ENCODE measurements at places on chromosomes 12 and 14.

DNA sequence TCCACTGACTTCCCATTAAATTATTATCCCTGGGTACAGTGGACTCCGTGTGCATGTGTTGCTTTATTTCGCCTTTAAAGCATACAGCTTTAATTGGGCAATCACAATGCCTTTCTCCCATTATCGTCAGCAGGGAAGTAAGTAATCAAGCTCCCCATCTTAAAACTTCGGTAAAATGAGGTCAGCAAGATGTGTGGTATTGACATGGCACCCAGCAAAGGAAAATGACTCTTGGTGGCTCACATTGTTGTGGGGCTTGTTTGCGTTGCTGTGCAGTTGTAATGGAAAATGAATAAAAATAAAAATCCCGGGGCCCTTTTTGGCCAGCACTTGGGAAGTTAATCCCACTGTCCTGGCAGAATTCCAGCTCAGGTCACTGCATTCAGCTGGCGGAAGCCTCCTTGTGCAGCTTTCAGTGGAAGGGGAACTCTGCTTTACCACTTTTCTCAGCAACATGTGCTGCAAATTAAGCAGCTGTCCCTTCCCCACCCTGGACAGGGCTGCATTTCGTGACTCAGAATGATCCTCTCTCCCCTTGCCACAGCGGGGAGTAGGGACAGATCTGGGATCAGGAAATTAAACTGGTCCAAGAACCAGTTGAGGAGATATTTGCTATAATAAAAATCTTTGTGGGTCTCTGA lies 13.9 kb upstream of the ATP2A2 start:
- peak; percentile 83 for DNase-seq

DNA sequence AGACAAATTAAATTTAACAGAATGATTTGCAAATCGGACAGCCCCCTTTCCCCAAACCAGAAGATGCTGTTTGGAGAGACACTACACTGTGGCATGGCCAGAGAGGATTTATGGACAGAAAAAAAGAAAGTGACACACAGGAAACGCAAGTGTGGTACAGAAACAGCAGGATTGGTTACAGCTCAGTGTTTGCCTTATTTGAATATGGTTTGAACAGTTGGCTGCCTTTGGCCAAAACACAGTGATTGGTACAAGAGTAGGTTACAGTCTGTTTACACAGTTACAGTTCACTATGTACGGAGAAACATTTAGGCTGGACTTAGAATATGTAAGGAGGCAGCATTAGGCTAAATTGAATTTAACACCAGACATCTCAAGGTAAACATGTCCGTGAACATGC lies 335.3 kb downstream of the NPAS3 start:
- DNase-seq: no peak

GRCh38 chr14:50083467-50084337 lies 32.7 kb downstream of the VCPKMT start:
- no peak for DNase-seq

- DNase-seq: no peak
Measured at GRCh38 chr12:27191531-27191930, 52.6 kb upstream of the STK38L start.

DNA sequence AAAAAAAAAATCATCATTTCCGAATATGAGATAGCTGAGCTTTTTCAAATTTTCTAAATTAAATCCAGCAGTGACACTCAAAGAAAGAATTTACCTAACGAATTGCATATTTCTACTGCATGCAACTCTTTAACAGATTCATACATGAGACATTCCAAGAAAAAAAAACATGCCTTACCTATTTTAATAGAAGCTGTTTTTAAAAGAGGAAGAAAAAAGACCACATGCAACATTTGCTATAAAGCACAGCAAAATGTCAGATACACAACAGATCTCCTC lies 18.5 kb downstream of the CORO1C start:
- no peak for DNase-seq

DNA sequence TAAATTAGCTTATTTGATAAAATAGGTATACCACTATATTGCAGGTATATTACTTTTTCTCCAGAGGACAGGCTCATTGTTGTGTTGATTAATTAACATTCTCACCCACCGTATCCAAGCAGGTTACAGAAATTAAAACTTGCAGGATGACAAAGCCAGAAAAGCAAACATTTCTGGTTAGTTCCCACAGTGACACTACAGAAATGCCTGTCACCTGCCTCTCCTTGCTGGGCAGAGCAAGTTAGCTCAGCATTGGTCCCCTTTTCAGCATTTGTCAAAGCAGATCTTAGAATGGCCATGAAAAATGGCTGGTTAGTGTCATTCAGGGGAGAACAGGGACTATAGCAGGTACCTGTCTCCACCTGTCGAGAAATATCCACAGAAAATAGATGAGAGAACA lies 38.8 kb downstream of the RMST start:
- no peak for DNase-seq
